ENCODE measurements at places on chromosomes 5 and 9.
A peak's percentile ranks its signal among the peaks of the same experiment; 100 is the strongest.

- DNase-seq = no peak
Observed at GRCh38 chr5:143284521-143284920, 119.0 kb downstream of the NR3C1 start.

DNA sequence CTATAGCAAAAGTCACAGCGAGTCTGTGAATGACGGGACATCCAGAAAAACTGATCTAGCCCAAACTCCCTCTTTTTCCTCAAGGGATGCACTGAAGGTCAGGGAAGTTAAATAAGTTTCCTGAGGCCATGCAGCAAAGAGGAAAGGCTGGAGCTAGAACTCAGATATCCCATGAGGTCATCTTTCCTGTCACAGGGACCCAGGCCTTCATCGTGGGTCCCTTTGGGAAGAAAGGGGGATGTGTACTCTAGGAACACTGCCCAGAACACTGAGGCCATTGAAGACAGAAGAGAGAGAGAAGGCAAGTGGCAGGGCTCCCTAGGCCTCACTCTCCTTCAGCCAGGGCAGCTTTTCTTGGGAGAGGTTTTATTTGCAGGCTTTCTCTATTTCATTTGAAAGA is 182.0 kb downstream of the EBF1 start:
- no peak for DNase-seq

DNA sequence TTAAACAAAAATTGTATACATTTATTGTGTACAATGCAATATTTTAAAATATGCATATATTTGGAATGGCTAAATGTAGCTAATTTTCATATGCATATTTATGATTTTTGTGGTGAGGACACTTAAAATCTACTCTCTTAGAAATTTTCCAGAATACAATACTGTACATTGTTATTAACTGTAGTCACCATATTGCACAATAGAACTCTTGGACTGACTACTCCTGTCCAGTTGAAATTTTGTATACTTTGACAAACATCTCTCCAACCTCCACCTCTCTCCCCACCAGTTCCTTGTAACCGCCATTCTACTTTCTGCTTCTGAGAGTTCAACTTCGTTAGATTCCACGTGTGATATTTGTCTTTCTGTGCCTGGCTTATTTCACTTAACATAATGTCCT is 49.2 kb upstream of the TAF11L2 start:
- no peak for DNase-seq

DNA sequence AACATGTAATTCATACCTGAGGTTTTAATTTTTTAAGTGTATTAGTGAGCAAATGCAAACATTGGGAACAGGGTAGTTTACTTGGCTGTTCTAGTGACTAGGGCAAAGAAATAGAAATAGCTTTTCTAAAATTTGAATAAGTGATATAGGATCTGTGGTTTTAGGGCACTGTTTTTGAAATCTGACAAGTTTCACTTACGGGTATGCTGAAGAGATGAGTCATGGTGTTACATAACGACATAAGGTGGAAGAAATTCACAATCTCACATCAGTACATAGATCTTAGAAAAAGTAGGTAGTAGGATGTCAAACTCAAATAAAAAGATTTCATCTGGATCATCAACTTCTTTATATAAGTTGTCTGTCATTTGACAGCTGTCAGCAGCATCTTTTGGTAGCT is 772.3 kb downstream of the MAT2B start:
- DNase-seq = no peak

- no peak for DNase-seq
Observed at GRCh38 chr5:33474931-33475499, 34.2 kb downstream of the TARS1 start.

DNA sequence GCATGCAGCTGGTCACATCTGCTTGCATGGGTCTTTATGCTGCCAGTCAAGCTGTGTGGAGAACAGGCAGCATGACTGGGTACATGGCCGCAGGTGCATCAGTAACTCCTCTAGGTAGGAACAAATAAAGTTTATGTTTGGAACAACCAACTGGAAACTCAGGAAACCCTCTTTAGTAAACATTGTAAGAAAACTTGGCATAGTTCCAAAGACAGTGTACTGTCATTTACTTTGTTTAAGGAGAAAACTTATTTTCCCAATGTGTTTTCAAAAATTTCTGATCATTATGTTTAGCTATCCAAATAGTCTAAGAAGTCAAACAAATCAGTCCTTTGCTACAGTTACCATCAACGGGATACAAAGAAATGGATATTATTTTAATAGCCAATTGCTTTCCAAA is 386.0 kb downstream of the CHSY3 start:
- no peak for DNase-seq

DNA sequence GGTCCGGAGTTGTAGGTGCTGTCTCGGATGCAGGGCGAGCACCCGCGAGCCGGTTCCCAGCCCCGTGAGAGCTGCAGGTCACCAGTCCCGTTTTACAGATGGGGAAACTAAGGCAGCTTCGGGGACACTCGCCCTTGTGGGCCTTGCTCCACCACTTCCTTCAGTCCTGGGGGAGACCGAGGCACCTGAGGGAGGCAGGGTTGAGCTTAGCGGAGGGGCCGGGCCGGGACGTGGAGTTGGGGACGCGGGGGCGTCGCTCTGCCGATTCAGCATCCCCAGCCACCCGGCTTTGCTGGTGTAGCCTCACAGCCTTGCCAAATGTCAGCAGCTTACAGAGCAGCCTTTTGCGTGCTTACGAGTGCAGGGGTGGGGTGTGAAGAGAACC is 530 bp downstream of the BBLN start:
- peak; percentile 49 for DNase-seq

GRCh38 chr5:116614603-116614920 is 39.9 kb upstream of the SEMA6A start:
- DNase-seq = no peak

DNA sequence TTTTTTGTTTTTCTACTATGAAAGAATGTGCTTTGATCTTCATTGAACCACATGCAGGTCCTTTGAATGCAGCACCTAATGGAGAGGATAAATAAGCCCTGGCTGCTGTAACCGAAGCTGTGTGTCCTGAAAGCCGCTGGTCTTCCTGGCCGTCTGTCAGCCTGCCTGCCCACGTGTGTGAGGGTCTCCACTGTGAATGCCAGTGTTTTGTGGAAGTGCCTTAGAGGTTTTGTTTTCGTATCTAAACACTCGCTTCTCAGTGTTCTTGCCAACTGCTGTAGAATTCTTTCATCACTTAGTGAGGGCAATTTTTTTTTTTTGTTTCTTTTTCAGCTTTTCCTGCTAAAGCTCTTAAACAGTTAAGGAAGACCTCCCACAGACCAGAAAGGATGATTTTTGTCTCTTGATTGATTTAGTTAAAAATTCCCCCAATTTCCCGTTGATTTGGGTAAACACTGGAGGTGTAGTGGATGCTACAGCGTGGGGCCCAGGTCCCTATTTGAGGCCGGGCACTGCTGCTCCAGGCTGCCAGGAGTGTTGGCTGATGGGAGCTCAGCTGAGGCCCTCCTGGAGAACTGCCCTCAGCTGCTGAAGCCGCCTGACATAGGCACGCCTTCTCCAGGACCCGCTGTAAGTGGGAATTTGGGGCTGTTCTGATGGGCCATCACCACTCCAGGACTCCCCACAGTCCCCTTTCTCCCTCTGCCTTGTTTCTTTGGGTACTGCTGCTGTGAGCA is 29.2 kb upstream of the PTCH1 start:
- DNase-seq = no peak

- no peak for DNase-seq
Observed at GRCh38 chr5:175797521-175798038, 73.8 kb upstream of the CPLX2 start.

DNA sequence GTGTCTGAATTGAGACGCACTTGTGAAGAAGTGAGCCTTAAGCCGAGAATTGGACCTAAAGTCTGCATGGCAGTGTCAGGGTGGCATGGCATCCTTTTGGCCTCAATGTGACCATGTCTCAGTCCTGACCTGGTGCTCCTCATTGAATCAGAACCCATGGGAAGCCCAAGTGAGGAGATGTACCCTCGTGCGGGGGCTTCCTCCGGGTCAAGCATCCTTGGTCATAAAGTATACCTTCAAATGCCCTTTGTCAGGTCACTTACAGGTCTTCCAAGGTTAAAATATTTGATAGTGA is 202.2 kb downstream of the GADD45G start:
- no peak for DNase-seq

DNA sequence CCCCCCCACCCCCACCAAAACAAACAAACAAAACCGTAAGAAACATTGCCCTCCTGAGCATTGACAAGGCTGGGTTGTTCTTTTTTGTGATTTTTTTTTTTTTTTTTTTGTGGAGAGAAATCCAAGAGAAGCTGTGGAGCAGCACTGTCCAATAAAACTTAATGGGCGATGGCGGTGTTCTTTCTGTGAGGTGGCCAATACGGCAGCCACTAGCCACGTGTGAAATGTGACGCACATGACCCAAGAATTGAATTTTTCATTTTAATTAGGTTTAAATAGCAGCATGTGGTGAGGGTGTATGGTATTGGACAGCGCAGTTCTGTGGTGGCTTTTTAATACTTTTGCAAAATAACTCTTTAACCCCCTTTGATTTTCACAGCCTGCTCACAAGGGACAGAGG is 251.1 kb downstream of the PDZD2 start:
- no peak for DNase-seq

- no peak for DNase-seq
Observed at GRCh38 chr5:2783223-2783622, 31.7 kb upstream of the IRX2 start.

DNA sequence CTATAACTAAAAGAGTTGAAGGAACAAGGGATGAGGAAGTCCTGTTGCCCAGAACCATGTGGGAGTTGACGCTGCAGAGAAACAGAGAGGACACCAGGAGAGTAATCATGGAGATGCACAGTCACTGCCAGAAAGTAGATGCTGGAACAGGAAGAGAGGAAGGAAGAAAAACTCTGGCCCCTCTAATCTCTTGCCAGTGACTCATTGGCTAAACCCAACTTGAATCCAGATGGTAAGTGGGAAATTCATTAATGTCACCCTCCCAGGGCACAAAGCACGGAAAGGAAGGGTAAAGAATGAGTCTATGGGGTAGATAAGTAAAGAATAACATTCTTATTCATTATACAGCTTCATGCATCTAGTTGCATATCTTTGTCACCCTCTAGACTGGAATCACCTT is 631.9 kb downstream of the PRELID2 start:
- DNase-seq = no peak

DNA sequence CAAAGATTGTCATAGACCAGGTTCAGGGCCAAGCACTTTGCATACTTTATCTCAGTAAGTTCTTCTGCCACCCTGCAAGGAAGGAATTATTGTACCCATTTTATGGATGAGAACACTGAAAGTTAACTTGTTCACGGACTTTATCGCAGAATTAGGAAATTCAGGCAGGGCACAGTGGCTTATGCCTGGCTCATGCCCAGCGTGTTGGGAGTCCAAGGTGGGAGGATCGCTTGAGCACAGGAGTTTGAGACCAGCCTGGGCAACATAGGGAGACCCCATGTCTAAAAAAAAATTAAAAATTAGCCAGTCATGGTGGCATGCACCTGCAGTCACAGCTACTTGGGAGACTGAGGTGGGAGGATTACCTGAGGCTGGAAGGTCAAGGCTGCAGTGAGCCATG is 72.4 kb downstream of the MFAP3 start:
- DNase-seq = no peak

- no peak for DNase-seq
Observed at GRCh38 chr5:82721087-82721410, 356.1 kb downstream of the TMEM167A start.
